Upper lobe of left lung (tissue), 6 donors: ENCODE measurements at places on chromosomes 16 and 17. TPM values are rescaled to one million over a fixed set of nuclear protein-coding genes. Genes with fewer than 3 reads are reported as not detected.

STX1B gene
- 0.30 TPM for total RNA-seq

ARRB2 gene
- total RNA-seq, result 149 TPM

NPIPB6 gene
- total RNA-seq, result not detected

TMEM238L gene
- total RNA-seq, result not detected

P2RX1 gene
- 5.0 TPM for total RNA-seq

HOXB13 gene
- total RNA-seq, result not detected

STH gene
- not detected for total RNA-seq

RNF222 gene
- total RNA-seq, result not detected

TP53TG3D gene
- total RNA-seq, result not detected

FBXO31 gene
- 29.6 TPM for total RNA-seq

ITGAL gene
- 88.0 TPM for total RNA-seq
